ENCODE measurements at places on chromosomes 5 and 9. TPM values are rescaled to one million over a fixed set of nuclear protein-coding genes. Genes with fewer than 3 reads are reported as not detected.

The DELE1 gene
- 112 TPM for total RNA-seq

The OR1L4 gene
- total RNA-seq: not detected

The GFPT2 gene
- total RNA-seq: 11.9 TPM

The PCDHGA3 gene
- 4.8 TPM for total RNA-seq

The LRRC14B gene
- 13.7 TPM for total RNA-seq

The ENTREP1 gene
- total RNA-seq: 6.5 TPM

The COL15A1 gene
- total RNA-seq: 107 TPM

The PAPPA gene
- total RNA-seq: 6.8 TPM

The ANKRD34B gene
- total RNA-seq: 0.18 TPM

The SPINK6 gene
- not detected for total RNA-seq

The FOXI1 gene
- total RNA-seq: 3.8 TPM
